ENCODE measurements at places on chromosomes 16 and 17. TPM values are rescaled to one million over a fixed set of nuclear protein-coding genes. Genes with fewer than 3 reads are reported as not detected.
A peak's percentile ranks its signal among the peaks of the same experiment; 100 is the strongest.

The FZD2 gene
- 35.4 TPM for total RNA-seq

The C1QTNF8 gene
- total RNA-seq = 0.39 TPM

The TMEM132E gene
- not detected for total RNA-seq

The MILR1 gene
- not detected for total RNA-seq

The FBXL16 gene
- 28.0 TPM for total RNA-seq

The KRT9 gene
- not detected for total RNA-seq

GRCh38 chr17:41919165-41919817 is 540 bp upstream of the ACLY start:
- no peak for DNase-seq

GRCh38 chr17:17067257-17067656 is 25.0 kb downstream of the MPRIP start:
- no peak for DNase-seq

DNA sequence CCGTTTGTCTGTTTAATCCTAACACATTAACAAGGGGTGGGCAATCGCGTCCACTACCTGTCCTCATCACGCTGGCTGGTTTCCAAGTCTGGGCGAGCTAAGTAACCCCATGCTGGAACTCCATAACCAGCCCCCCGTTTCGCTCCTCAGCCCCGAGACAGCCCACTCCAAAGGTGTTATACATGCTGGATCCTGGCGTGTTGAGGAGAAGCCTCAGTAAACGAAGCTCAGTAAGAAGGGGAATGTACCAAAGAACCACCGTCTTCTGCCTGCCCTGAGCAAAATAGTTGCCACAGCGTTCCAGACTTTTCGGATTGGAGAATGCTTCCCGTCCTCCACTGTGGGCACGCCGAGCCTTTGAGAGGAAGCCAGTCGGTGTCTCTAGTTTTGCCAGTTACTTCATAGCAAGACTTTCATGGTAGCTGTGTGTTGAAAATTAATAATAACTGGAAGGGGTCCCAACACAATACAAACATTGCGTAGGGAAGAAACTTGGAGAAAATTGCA is 16.1 kb upstream of the C17orf78 start:
- DNase-seq = no peak

GRCh38 chr17:50310455-50311111 is 35.3 kb upstream of the XYLT2 start:
- DNase-seq = no peak

- no peak for DNase-seq
These were observed 1.7 kb downstream of the HS3ST3B1 start for GRCh38 chr17:14302431-14303099.

DNA sequence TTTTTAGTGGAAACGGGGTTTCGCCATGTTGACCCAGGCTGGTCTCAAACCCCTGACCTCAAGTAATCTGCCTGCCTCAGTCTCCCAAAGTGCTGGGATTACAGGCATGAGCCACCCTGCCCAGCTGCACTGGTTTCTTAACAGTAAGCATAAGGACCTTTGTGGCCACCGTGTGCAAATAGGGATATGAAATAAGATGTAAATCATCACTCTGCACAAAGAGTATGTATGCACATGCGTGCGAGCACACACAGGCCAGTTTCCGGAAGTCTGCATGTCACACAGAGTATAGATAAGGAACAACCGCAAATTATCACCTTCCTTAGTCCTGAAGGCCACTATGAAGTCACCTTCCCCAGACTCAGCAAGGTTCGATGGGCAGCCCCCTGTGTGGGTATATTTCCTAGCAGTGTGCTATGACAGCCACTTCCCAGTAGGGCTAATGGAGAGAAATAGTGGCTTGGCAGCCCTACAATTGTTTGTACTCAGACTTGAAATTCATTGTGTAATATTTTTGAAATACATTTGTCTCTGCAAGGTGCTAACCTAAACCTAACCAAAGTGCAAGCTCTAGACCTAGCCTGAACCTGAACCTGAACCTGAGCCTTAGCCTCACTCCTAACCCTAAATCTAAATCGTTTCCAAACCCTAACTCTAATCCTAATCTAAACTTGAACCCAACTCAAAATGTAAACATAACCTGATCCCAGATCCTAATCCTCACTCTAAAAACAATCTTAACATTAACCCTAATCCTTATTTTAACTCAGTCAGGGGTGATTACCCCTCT is 48.4 kb upstream of the SKAP1 start:
- no peak for DNase-seq

- peak; percentile 87 for DNase-seq
These were observed 11.6 kb upstream of the MARCHF10 start for GRCh38 chr17:62819511-62820221.

- no peak for DNase-seq
These were observed 528 bp downstream of the PRSS27 start for GRCh38 chr16:2719328-2720063.

DNA sequence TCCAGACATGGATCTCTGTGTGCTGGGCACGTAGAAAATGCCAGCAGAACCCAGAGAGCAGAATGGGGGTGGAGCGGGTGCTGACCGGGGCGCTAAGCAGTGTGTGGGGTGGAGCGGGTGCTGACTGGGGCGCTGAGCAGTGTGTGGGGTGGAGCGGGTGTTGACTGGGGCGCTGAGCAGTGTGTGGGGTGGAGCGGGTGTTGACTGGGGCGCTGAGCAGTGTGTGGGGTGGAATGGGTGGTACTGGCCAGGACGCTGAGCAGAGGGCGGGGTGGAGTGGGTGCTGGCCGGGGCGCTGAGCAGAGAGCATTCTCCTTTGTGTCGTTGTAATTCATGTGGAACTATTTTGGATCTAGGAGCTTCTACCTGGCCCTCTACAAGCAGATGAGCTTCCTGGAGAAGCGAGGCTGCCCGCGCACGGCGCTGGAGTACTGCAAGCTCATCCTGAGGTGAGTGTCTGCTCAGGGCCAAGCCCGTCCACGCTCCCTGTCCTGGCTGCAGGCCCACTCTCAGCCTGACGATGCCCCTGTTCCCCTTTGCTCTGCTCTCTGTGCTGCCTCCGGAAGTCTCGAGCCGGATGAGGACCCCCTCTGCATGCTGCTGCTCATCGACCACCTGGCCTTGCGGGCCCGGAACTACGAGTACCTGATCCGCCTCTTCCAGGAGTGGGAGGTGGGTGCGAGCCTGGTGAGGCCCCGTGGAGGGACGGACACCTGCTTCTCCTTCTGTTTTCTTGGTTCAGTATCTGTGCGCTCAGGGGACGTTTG is 20.3 kb upstream of the MC1R start:
- no peak for DNase-seq

GRCh38 chr16:86431540-86431939 is 78.8 kb upstream of the FOXF1 start:
- no peak for DNase-seq

- no peak for DNase-seq
These were observed 2.3 kb upstream of the DPH1 start for GRCh38 chr17:2027528-2028233.

DNA sequence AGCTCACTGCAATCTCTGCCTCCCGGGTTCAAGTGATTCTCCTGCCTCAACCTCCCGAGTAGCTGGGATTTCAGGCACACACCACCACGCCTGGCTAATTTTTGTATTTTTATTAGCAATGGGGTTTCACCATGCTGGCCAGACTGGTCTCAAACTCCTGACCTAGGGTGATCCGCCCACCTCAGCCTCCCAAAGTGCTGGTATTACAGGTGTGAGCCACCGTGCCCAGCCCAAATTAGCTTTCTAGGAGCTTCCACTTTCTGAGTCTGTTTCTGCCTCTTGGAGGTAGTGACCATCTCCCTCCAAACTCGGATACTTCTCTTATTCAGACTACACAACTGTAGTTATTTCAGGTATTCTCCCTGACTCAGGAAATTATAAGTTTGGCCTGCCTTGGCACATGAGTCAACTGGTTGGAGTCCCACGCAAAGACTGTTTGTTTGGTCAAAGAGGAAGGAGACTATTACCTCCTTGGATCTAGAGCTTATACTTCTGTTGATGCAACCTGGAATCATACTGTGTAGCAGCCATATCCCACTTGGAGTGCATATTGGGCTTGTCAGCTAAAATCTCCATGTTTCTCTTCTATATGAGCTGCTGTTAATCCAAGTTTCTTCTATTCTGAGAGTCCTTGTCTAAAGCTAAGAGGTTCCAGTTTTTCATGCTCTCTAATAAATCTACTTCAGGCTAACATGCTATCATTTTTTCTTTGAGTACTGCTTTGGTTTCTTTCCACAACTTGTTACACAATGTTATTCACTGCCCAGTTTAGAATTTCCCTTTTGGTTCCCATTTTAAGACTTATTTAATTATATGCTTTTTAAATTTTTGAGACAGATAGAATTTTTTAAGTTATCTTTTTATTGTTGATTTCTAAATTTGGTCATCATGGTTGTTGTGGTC is 7.5 kb downstream of the IL4R start:
- DNase-seq = no peak

DNA sequence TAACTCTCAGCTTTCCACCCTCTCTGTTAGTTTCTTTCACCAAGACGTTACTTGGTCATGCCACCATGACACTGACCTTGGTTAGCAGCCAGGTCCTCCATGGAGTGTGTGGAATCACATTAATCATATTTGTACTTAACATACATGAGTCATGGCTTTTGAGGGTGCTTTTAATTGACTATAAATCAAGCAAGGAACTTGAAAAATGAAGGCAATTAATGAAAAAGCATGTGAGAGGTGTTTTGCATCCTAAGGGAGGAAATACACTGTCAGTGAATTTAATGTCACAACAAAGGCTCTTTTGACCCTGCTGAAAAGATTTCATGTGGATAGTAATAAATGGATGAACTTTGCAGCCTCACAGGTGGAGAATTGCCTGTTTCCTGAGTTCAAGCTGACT is 240.7 kb downstream of the CDH13 start:
- no peak for DNase-seq

DNA sequence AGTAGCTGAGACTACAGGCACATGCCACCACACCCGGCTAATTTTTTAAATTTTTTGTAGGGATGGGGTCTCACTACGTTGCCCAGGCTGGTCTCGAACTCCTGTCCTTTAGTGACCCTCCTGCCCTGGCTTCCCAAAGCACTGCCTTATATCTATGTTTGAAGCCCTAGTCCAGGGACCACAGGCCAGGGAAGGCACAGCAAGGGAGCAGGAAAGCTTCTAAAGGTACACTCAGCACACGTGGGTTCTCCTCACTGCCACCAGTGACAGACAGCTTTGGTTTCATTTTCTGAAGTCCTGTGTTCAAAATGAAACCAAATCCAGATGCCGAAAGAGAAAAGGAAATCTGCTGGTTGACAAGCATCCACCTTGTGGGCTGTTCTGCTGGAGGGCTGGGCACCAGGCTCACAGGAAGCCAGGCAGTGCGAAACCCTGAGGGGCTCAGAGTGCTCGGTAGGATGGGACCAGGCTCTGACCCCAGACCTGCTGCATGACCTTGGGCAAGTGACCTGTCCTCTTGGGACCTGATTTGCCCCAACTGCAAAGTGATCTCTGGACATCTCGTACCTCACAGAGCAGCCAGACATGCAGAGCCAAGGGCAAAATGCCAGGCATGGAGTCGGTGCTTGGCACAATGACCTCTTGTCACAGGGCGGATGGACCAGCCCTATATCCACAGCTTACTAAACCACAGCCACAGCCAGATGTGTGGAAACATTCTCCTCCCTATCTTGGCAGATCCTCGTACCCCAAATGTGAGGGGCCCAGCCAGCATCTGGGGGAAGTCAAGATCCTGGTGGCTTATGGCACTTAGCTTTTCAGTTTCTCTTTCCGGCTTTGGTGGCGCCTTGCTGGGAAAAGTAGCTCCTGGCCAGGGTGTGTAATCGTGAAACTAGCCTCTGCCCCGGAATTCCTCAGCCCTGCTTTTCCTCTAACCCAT is 2.8 kb upstream of the SOCS1 start:
- no peak for DNase-seq

DNA sequence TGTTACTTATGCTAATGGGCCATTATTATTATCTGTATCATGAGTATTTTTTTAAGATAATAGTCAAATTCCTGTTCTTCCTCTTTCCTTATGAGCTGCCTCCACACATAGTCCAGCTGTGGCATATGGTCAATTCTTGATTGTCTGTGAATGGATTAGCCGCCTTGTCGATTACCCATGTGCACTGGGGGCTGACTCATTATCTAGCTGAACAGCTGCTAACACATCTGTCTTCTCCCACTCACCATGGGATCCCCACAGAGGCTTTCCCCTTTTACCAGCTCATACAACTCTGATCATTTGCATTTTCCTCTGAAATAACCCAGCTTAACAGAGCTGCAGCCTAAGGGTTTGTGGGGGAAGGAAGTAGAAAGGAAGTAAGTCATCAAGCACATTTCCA is 915.0 kb downstream of the CDH11 start:
- DNase-seq = no peak

- DNase-seq = no peak
These were observed 198.6 kb upstream of the EEF2KMT start for GRCh38 chr16:5296176-5296575.

DNA sequence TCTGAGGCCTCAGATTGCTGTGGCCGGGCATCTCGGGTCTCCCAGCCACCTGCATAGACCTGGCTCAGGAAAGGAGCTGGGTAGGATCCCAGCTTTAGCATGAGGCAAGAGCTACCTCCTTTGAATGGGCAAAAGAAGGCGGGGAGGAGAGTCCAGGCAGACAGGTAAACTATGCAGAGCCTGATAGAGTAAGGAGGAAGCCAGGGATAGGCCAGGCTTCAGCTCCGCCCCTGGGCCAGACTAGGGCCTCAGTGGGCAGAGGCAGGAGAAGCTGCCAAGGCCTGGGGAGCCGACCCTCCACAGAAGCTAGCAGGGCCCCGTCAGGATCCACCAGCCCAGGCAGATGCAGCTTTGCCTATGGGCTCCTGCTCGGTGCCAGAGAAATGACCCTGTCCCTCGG is 22.6 kb upstream of the UBE2G1 start:
- no peak for DNase-seq

DNA sequence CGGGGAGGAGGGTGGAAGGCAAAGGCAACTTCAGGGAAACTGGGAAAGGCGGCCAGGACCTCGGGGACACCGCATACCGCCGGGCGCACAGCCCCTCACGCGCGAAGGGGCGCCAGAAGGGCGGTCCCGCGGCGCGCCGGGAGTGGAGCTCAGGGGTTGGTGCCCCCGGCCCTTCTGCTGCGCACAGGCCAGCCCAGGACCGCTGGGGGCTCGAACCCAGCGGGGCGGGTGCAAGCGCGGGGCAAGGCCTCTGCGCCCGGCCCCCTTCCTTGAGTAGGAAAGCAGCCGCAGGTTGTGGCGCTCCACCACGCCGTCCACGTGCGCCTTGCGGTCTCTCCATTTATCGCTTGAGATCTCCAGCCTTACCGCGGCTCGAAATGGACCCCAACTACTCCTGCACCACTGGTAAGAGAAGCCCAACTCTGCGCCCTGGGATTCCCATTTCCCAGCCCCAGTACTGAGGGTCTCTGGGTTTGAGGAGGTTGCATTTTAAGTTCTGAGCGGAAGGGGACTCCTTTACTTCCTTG is 3.0 kb upstream of the MT1A start:
- DNase-seq = no peak
